ENCODE measurements at places on chromosomes 3 and 15.

- DNase-seq = no peak
These were observed 11.1 kb downstream of the GP5 start for GRCh38 chr3:194387926-194388418.

DNA sequence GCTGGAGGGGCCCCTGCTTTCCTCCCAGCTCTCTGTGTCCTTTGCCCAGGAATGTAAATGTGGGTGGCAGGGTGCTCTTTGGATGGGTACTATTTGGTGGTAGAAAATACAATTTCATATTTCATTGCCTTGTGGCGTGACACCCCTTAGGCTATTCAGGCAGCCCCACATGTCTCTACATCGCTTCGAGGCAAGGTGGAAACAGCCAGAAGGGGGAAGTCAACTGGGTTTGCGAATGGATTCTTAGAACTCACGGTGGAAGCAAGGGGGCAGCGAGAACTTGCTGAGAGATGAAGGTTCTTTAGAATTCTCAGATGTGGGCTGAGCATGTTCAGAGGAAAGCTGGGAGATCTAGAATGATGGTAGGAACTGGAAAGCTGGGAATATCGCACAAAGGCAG lies 25.3 kb downstream of the PLA2G4D start:
- no peak for DNase-seq

GRCh38 chr3:160092760-160093159 lies 104.1 kb downstream of the IL12A start:
- no peak for DNase-seq

DNA sequence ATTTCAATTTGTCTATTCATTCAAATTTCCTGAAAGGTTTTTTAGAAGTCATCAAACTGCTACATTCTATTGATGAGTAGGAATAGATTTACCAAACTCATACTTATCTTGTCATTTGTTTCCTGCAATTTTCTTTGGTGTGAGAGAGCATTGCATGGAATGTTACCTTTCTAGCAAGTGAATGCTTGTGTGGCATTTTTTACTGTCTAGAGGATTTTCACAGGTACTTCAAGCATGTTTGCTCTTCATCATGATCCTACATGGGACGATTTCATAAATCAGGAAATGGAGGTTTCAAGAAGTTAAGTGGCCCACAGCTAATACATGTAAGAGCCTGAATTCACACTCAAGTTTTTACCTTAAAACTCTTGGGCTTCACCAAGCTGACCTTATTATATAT lies 26.1 kb downstream of the TGFBR2 start:
- DNase-seq = no peak

DNA sequence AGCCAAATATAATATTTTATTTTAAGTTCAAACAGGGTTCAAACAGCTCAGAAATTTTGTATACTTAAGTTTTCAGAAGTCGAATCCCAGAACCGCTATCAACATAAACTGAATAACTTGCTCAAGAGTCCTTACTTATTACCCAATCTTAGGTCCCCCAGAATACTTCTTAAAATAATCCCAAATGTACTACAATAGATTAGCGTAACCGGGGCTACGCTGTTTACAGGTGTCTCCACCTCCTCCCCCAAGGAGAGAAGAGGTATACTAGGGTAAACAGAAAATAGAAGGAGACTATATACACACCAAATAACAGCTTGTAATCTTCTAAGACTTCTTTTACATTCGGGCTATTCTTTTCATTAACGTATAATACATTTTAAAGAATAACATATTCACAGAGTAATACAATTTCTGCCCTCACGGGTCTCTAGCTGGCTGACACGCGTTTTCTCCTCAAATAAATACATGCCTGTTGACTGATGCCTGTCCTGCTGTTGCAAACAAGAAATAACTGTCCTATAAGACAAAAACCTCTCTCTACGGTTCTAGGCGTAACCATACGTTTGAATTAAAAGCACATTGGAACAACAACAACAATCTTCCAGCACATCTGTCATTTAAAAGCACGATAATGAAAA lies 1.3 kb downstream of the DENND4A start:
- peak; percentile 80 for DNase-seq

GRCh38 chr15:88274553-88275460 lies 18.3 kb upstream of the NTRK3 start:
- peak; percentile 62 for DNase-seq

- DNase-seq = no peak
These were observed 34.1 kb downstream of the TM2D3 start for GRCh38 chr15:101618076-101618475.

GRCh38 chr3:169627789-169628188 lies 35.7 kb downstream of the MECOM start:
- no peak for DNase-seq

Data from lung (tissue), 17 donors.